ENCODE measurements at places on chromosomes 2 and 18. TPM values are rescaled to one million over a fixed set of nuclear protein-coding genes. Genes with fewer than 3 reads are reported as not detected.

Gene PTPN2
- total RNA-seq, result 59.8 TPM

DNA sequence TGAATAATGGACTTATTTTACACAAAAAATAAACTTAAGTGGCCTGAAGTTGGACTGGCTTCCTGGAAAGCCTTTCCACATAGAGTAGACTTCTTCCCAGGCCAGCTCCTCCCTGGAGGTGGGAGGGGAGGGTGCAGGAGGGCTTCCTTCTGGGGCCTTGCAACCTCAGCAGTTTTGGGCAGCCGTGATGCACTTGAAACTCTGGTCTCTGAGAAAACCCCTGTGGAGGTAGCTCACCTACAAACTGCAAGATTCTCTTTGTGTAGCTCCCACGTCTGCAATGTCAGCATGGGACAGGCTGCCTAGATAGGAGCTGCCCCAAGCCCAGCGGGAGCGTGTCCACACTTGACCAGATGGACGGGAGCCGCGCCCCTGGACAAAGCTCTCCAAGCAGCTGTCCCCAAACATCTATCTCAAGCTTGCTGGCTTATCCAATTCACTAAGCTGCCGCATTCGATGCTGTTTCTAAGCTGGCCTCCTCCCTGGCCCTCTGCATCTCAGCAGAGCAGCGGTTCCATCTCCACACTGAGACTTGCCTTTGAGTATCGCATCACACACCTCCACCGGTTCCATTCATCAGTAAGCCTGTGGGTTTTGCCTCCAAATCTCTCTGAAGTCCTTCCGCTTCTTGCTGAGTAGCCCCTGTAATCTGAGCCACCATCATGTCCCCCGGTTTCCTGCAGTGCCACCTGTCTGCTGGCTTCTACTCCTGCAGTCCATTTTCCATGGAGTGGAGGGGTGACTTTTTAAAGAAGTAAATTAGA lies 1.6 kb upstream of the LPIN1 start:
- DNase-seq, result peak; percentile 44

- peak; percentile 28 for DNase-seq
Observed at GRCh38 chr2:29777161-29777560, 144.2 kb downstream of the ALK start.

Gene REEP1
- total RNA-seq, result 0.06 TPM

Measured in PC-3 (cell line).